ENCODE measurements at places on chromosomes 3 and 15. TPM values are rescaled to one million over a fixed set of nuclear protein-coding genes. Genes with fewer than 3 reads are reported as not detected.

DNA sequence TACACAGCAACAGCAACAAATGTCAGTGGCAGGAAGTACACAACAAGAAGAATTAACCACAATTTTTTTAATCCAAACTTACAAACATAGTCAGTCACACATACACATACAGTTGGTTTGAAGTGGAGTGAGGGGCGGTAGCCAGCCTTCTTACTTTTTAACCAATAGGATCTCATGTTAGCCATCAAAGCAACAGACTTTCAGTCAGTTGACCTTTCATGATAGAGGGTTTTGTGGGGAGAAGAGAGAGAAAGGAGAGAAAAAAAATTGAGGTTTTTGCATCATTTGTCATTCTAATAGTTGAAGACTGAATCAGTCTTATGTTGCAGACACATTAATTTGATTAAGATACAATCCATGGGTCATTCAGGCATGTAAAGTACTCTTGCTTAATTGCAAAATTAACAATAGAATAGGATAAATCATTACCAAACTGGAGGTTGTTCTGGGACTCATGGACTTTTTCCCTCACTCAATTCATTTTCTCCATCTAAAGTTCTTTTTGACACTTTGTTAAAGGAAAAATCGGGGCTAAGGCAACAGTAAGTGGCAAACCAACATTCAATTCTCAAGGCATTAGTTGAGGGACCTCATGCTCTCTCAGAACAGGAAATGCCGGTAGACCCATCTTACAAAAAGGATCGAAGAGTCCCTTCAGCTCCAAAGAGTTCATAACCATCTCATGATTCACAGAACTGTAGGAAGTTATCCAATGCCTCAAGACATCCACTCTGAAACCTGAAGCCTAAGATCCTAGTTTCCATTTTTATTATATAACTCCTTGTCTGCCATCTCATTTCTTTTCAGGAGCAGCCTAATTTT lies 159.5 kb upstream of the LPP start:
- DNase-seq = no peak

- DNase-seq = no peak
These were observed 3.9 kb downstream of the KATNBL1 start for GRCh38 chr15:34206011-34206410.

- DNase-seq = no peak
These were observed 604 bp downstream of the LTK start for GRCh38 chr15:41512940-41513505.

DNA sequence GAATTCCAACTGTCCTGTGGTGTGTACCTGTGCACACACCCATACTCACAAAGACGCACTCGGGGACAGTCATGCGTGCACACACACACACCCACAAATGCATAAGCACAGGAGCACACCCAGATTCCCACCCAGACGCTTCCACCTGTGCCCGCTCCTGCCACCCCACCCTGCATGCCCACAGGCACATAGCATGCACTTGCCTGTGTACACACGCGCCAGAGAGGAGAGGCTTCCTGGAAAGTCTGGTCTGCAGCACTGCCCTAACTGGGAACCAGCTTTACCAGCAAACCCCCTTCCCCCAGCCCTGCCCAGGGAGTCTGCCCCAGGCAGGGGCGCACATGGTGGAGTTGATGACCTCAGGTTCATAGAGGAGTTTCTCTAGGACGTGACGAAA lies 246.2 kb downstream of the UACA start:
- no peak for DNase-seq

DNA sequence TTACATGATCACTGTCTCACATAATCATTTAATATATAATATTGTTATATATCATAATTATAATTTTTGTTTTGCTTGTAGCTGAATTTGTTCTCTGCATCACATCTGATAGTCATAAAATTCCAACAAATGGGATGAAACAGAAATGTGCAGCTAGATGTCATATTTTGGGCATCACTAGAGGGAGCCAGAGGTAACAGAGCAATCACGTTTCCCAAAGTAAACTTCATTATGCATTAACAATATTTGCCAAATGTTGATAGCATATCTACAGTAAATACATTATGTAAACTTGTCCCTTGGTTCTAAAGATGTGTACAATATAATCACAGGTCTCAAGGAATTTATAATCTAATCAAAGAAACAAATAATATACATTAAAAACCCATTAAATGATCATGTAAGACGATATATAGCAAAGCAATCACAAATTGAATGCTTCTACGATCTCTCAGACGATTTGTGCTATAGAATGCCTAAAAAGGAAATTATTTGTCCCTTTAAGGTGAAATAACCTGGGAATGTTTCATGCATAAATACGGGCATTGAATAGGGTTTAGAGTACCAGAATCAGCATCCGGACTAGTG lies 234.2 kb upstream of the MCTP2 start:
- DNase-seq = no peak

- no peak for DNase-seq
These were observed 112.9 kb downstream of the ULK4 start for GRCh38 chr3:41848753-41849574.

GRCh38 chr3:53150247-53151085 lies 10.5 kb upstream of the PRKCD start:
- DNase-seq = no peak

GRCh38 chr15:87901926-87902690 lies 354.4 kb downstream of the NTRK3 start:
- no peak for DNase-seq

GRCh38 chr3:17292556-17292955 lies 407.8 kb downstream of the PLCL2 start:
- DNase-seq = no peak

GRCh38 chr3:41041462-41041861 lies 157.8 kb upstream of the CTNNB1 start:
- DNase-seq = no peak

DNA sequence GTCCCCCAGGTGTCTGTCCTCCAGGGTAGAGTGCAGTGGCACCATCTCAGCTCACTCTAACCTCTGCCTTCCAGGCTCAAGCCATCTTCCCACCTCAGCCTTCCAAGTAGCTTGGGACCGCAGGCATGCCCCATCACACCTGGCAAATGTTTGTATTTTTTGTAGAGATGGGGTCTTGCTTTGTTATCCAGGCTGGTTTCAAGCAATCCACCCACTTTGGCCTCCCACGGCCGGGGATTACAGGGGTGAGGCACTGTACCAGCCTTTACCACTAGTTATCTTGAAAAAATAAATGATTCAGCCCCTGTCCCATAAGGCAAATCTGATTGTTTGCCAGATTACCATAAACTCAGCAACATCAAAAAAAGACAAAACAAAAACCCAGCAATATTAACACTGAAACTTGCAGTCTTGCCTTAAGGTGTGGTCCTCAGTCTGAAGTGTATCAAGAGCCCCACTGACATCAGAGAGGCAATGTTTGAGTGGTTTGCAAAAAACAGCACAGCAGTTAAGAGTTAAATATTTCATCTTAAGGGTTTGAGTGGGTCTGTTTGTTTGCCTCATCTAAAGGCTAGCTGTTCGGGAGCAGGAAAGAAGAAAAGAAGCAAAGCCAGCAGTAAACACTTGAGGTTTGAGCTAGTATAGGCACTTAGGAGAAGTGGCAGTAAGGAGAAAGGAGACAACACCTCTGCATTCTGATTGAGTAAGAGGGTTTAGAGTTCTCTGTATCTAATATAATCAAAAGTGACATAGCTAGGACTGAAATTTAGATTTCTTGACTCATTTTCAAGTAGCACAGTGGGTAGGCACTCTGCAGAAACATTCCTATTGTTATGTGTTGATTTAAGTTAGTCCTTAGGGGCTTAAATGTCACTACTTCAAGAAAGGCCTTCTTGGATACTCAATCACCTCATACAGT lies 26.3 kb upstream of the EDEM1 start:
- DNase-seq = no peak

DNA sequence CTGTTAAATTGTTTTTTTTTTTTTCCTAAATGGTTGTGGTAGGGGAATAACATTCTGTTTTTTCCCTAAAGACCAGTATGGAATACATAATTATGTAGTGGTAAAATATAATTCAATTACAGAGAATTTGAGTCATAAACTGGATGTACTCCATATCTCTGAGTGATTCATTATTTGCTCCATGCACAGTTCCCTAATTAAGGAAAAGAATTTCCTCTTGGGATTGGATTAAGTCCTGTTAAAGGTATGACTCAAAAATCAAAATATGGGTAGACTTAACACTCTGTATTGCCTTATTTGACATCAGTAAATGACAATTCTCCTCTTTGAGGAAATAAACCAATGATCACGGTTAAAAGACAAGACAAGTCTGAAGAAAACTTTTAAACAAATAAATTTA lies 78.0 kb upstream of the KCNH8 start:
- no peak for DNase-seq

GRCh38 chr3:5430701-5431100 lies 243.2 kb downstream of the EDEM1 start:
- no peak for DNase-seq

DNA sequence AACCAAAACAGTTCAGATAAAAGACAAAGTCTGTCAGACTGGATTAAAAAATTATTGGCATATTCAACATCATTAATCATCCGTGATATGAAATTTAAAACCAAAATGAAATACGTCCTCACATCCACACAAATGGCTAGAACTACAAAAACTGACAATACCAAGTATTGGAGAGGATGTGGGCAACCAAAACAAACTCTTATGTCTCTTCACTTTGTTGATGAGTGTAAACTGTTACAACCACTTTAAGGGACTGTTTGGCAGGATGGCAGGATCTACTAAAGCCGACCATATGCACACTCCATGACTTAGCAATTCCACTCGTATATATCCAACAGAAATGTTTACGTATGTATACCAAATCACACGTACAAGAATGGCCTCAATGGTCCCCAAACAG lies 24.8 kb upstream of the C15orf40 start:
- no peak for DNase-seq

DNA sequence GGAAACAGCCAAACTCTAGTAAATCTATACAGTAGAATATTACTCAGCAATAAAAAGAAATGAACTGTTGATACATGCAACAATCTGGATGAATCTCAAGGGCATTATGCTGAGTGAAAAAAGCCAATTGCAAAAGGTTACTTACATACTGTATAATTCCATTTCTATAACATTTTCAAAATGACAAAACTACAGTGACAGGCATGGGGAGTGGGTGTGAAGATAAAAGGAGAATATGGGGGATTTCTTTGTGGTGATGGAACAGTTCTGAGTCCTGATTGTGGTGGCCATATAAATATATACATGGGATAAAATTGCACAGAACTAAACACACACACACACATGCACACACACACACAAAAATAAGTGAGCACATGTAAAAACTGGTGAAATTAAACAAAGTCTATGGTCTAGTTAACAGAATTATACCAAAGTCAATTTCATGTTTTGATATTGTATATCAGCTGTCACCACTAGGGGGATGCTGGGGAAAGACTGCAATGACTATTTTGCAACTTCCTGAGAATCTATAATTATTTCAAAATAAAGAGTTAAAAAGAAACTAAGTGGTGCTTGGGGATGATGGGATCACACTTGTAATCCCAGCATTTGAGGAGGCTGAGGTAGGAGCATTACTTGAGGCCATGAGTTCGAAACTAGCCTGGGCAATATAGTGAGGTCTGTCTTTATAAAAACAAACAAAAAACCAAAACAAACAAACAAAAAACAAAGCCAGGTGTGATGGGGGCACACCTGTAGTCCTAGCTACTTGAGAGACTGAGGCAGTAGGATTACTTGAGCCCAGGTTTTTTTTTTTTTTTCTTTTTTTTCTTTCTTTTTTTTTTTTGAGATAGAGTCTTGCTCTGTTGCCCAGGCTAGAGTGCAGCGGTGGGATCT lies 66.0 kb downstream of the SPTSSB start:
- DNase-seq = no peak

DNA sequence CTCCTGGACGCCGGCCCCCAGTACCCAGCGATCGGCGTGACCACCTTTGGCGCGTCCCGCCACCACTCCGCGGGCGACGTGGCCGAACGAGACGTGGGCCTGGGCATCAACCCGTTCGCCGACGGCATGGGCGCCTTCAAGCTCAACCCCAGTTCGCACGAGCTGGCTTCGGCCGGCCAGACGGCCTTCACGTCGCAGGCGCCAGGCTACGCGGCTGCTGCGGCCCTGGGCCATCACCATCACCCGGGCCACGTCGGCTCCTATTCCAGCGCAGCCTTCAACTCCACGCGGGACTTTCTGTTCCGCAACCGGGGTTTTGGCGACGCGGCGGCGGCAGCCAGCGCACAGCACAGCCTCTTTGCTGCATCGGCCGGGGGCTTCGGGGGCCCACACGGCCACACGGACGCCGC lies 956 bp downstream of the ZIC1 start:
- DNase-seq = no peak

Gene RSL24D1
- total RNA-seq = 113 TPM

Gene CCDC54
- not detected for total RNA-seq

Gene TTLL13
- total RNA-seq = not detected

Gene CDHR4
- total RNA-seq = not detected

Gene RAD51
- 1.3 TPM for total RNA-seq

Gene MUC13
- not detected for total RNA-seq

Gene CCRL2
- total RNA-seq = 0.48 TPM

Gene HHATL
- total RNA-seq = not detected

Gene FGF12
- total RNA-seq = 3.2 TPM

Gene C3orf85
- total RNA-seq = not detected

Gene LRRC2
- total RNA-seq = 0.29 TPM

Gene CLSTN2
- total RNA-seq = 17.3 TPM

Gene THPO
- total RNA-seq = not detected
